IPS DF 6.9 (cell line): ENCODE measurements at places on chromosomes 13 and 19.

GRCh38 chr13:24664726-24665409, 15.3 kb upstream of the ATP12A start:
- no peak for DNase-seq

DNA sequence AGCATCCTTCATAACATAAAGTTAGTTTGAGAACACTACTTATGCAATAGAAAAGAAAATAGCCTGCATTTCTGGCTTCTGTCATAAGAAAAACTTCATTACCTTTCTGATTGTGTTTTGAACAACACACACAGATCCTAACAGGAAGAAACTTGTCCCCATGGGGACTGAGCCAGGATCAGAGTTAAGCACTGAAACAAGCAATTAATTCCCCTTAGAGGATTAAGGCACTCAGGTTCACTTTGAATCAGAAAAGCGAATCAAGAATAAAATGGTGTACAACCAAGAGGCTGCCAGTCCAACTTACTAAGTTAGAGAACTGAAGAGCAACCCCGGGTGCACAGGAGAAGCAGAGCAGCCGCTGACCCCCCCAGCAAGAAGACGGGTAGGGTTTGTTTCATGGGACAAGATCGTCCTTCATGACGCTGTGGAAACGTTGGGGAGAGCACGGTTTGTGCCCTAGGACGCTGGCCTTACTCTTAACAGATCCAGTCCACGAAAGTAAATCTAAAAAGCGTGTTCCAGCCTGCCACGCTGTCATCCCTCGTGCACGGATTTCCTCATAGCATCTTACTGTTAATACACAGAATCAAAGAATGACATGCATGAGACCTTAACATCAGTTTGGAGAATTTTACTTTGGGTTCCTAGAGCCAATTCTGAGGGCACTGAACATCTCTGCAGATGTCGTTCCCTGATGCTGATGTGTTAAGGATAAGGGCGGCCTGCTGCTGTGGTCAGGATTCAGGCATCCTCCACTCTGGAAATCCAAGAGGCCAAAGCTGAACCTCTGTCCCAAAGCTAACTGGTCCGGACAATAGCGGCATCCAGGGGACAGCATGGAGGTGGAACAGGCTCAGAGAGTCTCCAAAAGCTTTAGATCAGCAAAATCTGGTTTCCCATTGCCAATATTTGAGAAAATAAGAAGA, 46.4 kb downstream of the GGACT start:
- DNase-seq = no peak

- DNase-seq = no peak
These were observed 25.6 kb downstream of the BRCA2 start for GRCh38 chr13:32340914-32341313.

DNA sequence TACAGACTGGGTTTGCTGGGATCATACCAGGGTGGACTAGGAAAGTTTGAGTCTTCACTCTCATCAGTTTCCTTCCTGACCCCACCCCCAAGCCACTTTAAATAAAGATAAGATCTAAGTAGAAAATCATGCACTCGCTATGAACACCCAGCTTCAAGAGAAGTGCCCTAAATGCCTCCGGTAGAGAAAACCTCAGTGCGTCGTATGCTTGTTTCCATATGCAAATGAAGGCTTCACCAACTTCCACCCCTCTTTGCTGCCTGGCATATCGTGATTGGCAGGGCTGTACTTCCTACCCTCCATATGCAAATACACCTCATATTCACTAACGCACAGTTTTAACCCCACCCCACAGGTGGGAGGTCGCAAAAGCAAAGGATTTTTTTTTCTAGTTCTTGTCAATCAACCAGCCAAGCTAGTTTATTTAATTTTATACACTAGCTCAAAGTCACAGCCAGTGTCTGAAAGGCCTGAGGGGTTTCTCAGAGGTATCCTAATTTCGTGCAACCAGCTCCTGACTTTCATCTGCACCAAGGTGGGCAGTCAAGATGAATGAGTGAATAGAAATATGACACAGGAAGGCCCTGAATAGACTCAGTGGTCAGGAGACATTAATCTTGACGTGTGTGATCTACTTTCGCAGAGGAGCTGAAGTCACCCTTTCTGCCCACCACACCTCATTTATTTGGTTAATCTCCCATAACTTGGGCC, 121.1 kb upstream of the TSHZ3 start:
- DNase-seq = no peak

GRCh38 chr19:12754465-12755196, 3.0 kb downstream of the BEST2 start:
- DNase-seq = no peak

DNA sequence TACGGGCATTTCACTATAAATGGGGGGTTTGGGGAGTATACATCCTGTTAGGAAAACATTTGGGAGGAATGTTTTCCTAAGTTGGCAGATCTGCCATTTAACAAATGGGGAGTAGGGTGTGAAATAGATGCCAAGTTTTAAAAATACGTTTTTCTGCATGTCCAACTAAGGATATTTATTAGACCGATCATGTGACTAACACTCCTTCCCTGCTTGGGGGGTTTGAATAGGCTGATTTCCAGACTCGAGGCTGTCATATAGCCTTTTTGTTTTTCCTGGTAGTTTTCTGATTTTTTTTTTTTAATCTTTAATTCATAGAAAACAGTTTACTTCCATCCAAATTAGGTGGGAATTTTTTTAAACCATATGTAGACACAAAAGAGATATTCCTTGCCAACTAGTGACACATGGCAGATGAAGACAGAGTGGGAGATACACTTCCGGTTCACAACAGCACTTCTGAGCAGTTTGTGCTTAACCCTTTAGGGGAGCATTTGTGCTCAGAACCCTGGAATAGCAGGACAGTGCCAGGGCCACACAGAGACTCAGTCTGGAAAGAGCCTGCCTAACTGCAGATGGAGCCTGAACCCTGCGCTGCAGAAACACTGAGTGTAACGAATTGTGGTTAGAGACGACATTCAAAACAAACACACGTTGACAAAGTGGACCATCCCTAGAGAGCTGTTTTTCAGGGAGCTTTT, 5.6 kb upstream of the GATAD2A start:
- DNase-seq = no peak

DNA sequence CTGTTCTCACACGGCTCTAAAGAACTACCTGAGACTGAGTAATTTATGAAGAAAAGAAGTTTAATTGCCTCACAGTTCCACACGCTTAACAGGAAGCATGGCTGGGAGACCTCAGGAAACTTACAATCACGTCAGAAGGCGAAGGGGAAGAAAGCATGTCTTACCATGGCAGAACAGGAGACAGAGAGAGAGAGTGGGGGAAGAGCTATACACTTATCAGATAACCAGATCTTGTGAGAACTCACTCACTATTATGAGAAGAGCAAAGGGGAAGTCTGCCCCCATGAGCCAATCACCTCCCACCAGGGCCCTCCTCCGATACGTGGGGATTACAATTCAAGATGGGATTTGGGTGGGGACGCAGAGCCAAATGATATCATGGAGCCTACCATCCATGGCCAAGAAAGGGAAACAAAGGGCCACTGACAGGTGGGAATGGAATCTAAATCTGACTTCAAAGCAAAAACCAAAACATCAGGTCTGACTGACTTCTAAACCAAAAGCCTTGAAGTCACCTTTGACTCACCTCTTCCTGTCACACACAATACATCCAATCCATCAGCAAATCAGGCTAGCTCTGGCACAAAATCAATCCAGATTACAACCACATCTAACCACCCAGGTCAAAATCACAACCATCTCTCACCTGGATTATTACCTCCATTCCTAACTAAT, 189.7 kb downstream of the ENOX1 start:
- no peak for DNase-seq

DNA sequence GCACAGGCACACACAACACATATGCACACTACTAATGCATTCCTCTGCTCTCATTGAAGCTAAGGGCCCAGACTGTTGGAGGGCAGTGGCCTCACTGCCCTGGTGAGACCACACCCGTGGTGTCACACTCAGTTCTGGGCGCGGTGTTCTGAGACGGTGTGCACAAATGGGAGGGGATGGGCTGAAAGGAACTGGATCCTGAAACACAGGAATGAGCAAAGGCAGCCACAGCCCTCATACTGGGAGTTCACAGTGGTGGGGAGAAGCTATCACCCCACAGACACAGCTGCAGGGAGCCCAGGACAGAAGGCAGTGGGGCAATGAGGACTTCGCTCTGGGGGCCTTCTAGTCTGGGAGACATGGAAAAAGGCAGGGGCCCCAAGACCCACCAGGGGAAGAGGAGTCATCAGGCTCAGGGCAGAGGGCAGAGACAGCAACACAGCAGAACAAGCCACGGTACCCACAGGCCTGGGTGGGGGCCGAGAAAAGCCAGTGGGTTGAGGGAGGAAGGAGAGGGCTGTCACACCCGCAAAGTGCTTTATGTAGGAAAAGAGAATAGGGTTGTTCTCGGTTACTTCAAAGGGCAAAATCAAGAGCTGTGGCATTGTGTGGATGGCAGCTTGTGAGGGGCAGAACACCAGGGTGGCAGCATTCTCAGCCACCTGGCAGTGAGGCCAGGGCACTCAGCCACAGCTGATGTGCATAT, 75.4 kb upstream of the GPR183 start:
- no peak for DNase-seq

DNA sequence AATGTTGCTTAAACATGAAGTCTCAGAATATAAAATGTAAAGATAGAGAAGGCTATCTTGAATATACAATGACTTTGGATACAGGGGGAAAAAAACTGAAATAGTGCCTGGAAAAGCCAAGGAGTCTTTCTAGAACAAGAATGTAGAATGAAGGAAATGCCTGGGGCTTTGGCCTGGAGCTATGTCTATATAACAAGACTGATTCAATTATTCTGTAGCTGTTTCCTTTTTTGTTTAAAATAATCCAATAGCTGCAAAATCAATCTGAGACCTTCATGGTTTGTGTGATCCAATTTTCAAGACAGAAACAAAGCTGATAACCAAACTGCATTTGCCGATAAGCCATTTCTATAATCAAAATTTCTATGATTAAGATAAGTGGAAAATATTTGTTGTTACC, 530.9 kb upstream of the NBEA start:
- no peak for DNase-seq

GRCh38 chr19:35436477-35437405, 11.3 kb upstream of the FFAR2 start:
- no peak for DNase-seq

DNA sequence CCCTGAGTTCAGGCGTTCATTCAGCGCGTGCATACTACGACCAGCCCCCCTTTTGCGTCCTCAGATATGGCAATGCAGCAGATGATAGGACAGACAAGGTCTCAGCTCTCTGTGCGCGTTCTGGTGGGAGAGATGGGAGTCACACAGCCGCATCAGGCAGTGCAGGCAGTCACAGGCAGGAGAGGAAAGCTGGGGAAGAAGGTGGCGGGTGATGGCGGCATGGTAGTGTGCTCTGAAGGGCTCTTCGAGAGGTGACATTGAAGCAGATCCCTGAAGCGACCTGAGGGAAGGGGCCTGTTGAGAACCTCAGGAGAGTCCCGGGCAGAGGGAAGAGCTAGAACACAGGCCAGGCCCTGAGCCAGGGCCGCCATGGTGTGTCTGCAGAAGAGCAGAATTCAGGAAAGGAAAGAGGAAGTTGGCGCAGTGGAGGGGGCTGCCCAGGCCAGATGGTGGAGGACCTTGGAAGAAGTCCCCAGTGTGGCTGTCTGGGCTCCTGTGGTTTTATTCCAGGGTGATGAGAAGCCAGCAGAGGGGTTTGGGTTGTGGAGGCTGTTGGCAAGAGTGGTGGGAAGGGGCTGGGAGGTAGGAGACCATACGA, 3.5 kb downstream of the USF2 start:
- DNase-seq = no peak

- DNase-seq = no peak
These were observed 97.3 kb upstream of the MCF2L start for GRCh38 chr13:112871742-112872141.

GRCh38 chr19:16587833-16588823, 15.9 kb upstream of the SLC35E1 start:
- DNase-seq = no peak

DNA sequence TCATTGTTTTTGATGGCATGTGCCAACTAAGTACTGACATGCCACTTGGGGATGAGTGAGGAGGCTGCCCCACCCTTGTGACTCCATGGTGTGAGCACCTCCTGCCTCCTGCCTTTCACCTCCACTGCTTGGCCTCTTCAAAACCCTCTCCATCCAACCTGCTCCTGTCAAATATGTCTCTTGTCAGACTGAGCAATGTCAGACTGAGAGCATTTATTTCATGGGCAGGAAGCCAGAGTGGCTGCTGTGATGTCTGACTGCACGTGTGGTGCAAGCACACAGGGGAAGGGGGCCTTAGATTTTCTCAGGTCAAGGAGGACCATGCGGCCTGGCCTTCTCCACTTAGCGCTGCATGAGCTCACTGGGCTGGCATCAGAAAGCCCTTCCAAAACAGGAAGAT, 68.3 kb downstream of the STARD13 start:
- DNase-seq = no peak

DNA sequence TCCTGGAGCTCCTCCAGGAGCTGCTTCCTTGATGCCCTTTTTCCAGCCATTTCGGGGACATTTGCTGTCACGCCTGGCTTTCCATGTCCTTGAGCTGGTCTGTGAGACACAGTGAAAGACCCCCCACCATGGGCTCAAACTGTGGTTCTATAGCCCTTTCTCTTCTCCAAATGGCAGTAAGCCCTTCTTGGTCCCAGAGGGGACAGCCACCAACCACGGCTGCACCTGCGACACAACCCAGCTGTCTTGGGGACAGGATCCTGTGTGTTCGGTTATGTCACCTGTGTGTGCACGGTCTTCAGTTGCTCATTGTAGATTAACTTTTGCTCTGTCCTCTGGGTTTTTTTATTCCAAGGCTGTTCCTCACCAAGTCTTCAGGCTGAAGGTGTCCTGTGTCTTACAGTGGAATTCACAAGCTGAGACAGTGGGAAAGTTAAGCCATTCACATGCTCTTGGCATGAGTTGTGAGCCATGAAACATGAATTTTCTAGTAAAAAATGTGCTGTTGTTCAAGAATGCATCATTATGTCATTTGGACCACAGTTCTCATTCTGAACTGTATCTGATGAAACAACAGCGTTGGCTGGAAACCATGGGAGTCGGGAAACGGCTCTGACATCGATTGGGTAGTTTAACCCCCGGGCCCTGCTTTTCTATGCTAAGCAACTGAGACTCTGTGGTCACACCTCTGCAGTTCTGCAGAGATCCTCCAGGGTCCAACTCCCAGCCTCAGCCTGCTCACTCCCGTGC, 129.5 kb upstream of the MCF2L start:
- DNase-seq = no peak

DNA sequence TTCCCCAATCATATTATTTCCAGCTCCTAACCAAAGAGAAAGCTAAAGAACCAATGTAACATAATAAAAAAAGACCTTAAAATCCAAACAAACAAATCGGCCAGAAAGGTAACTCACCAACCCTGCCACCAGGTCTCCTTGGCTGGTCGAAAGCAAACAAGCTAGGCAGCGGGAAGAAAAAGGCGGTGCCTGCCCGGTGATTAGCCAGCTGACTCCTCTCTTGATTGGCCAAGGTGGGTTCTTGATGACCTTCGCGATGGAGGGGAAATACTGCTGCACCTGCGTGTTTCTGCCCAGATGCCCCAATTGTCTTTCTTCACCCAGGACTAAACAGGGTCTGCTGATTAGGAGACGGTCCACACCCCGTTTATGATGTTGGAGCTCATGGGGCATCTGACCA, at the start of gene NLRP11:
TSS of gene NLRP11 (minus strand) at position 154 of the 400 bp plus-strand sequence. CDS start 13,825 bp downstream, outside the sequence.
- DNase-seq = no peak

- DNase-seq = no peak
These were observed 10.8 kb downstream of the ADGRE2 start for GRCh38 chr19:14767466-14767971.
